ENCODE measurements at places on chromosomes 2 and 18.

- DNase-seq, result peak; percentile 30
Measured at GRCh38 chr2:72973566-72974435, 56.5 kb downstream of the EMX1 start.

- no peak for DNase-seq
Measured at GRCh38 chr2:121236650-121237180, 48.3 kb downstream of the TFCP2L1 start.

DNA sequence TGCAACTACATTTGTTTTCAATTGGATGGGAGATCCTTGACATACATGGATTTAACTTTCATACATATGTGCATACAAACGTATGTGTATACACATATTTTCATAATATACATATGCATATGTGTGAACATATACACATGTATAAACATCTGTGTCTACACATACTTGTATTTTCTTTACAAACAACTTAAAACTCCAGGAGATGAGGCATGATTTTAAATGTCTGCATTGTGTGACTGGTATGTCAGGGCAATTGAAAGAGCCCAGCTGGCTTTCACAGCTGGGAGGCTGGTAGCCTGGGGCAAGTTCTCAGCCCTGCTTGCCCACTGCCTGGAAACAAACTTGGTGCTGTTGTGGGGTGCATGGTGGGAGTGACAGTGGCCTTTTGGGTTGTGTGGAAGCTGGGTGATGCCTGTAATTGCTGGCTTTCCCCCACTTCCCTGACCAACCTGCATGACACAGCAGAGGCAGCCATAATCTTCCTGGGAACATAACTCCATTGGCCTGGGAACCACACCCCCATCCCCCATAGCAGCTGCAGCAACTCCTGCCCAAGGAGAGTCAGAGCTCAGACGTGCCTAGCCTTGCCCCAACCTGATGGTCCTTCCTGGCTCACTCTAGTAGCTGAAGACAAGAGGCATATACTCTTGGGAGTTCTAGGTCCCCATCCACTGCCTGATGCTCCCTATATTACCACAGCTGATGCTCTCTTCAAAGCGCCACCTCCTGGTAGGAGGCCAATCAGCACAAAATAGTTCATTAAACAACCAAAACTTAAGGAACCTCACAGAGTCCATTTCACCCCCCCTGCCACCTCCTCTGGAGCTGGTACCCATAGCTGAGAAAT is 158.3 kb downstream of the CERS6 start:
- DNase-seq, result no peak

DNA sequence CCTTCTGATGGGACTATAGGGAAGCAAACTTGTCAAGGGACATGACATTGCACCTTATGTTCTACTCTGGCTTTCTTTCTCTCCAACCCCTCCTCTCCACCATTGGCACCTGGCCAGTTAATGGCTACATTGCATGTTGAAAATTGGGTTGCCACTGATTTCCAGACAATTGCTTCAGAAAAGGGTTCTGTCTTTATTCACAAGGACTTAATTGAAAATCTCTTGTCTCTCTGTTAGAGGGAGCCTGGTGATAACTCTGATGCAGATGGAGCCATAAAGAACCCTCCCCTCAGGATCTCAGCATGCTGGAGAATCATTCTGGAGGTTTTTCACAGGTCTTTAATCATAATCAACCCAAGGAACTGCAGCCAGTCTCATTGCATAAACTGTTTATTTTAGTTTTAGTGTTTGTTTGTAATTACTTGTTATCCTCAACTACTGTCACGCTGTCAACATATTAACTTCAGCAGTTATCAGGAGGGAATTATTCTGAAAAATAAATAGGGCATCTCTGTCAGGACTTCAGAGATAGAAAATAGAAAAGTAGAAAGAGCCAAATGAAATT is 316.8 kb downstream of the RIT2 start:
- DNase-seq, result peak; percentile 54

- no peak for DNase-seq
Measured at GRCh38 chr2:169997140-169997887, 170.1 kb downstream of the UBR3 start.

DNA sequence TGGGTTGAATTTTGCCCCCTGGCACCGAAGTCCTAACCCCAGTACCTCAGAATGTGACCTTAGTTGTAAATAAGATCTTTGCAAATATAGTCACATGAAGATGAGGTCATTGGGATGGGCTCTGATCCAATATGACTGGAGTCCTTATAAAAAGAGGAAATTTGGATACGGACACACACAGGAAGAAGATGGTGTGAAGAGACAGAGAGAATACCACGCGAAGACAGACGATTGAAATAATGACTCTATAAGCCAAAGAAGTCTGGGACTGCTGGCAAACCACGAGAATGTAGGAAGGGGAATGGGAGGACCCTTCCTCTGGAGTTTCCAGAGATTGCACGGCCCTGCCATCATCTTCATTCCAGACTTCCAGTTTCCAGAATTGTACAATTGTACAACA is 98.6 kb downstream of the CPO start:
- no peak for DNase-seq

GRCh38 chr2:112204411-112204810 is 50.4 kb downstream of the ZC3H8 start:
- peak; percentile 13 for DNase-seq

- no peak for DNase-seq
Measured at GRCh38 chr2:8622199-8622911, 59.5 kb upstream of the ID2 start.

DNA sequence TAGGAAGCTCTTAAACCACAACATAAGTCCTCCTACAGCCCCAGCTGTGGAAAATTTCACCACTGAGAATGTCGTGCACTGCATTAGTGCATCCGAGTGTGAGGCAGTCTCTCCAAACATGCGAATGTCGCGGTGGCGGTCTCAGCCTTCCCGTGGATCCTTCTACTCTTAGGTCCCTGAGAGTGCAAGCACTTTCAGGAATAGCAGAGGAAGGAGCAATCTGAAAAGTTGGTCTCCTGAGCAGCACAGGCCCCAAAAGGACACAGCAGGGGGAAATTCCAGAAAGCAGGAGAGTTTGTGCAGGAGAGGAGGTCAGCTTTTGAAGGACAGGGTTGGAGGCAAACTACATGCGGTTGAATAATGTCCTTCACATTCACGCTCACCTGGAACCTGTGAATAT is 440.5 kb upstream of the SMIM21 start:
- no peak for DNase-seq

- no peak for DNase-seq
Measured at GRCh38 chr2:123596621-123597020, 428.5 kb upstream of the CNTNAP5 start.

- DNase-seq, result peak; percentile 87
Measured at GRCh38 chr18:49135877-49136276, 185.1 kb upstream of the SMAD7 start.

DNA sequence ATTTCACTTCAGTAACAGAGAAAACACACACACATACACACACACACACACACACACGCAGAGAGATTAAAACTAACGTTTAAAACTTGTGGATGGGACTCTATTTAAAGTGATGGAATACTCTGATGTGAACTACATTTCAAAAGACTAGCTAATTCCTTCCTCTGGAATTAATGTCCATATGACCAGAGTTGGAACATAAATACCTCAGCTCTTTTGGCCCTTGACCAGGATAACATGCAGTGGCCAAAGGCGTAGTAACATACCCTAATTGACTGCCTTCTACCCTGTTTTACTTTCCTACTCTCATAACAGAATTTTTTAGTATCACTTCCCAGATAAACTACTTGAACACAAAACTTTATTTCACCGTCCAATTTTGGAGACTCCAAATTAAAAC is 671.3 kb upstream of the CHAC2 start:
- DNase-seq, result no peak

DNA sequence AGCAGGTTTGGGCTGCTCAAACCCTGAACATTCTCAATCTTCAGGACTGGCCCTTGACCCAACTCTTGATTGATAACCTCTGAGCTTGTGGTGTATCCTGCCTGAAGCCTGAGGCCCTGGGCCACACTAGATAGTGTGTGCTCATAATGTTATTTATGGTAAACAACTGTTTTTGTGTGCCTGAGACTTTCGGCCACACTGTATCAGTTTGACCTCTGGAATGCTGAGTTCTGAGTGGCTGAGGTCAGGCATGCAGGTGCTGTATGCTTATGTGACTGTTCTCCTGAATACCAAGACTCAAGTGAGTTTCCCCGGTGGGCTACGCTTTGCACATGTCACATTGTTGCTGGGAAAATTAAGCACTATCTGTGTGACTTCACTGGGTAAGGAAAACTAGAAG is 82.2 kb upstream of the RMP24 start:
- DNase-seq, result no peak

GRCh38 chr2:12685145-12685544 is 31.6 kb upstream of the TRIB2 start:
- DNase-seq, result no peak

DNA sequence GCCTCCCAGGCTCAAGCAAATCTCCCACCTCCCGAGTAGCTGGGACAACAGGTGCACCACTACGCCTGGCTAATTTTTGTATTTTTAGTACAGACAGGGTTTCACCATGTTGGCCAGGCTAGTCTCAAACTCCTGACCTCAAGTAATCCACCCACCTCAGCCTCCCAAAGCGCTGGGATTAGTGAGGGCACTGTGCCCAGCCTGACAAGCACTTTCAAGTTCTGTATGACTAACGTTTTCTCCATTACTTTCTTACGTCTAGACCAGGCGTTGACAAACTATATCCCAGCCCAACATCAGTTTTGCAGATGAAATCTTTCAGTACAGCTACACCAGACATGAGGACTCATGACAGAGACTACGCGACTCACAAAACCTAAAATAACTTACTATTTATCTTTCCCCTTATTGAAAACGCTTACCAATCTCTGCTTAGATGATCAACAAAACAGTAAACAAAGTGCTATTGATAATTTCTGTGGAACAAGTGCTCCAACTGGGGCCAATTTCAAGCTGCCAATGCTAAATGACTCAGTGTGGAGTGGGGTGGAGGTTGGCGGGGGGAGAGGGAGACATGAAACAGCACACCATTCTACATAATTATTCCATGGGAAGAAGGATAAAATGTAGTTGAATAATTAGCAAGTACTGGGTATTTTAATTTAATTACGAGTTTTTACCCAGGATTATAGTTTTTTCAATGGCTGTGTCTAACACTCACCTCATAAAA is 59.1 kb downstream of the SAP130 start:
- DNase-seq, result no peak

DNA sequence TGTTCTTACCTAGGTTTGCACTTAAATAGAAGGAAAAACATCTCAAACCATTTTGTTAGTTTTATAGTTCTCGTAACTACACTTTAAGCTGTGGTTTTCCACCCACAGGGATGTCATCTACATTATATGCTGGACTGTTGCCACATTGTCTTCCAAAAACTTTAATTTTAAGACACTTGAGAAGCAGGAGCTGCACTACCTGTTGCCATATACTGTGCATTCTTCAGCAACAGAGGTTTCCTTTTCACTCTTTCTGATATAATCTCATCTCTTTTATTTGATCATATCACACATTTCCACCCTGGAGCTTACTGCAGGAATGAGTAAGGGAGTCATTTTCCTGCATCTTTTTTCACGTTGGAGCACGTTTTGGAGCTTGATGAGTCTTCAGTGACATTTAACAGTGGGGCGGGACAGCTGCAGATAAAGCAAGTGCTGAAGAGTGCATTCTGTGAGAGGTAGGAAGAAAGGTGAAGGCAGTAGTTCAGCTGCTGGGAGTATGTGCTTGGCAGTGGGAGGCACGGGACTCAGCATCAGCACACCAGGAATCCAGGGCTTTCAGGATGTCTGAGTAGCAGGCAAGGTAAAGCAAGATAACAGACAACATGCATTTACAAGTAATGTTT is 3.8 kb downstream of the LIMS1 start:
- no peak for DNase-seq

GRCh38 chr2:230974096-230974913 is 21.6 kb upstream of the SPATA3 start:
- no peak for DNase-seq

GRCh38 chr2:213036836-213037235 is 114.6 kb downstream of the IKZF2 start:
- no peak for DNase-seq

- peak; percentile 33 for DNase-seq
Measured at GRCh38 chr2:67446491-67446911, 49.4 kb downstream of the ETAA1 start.

DNA sequence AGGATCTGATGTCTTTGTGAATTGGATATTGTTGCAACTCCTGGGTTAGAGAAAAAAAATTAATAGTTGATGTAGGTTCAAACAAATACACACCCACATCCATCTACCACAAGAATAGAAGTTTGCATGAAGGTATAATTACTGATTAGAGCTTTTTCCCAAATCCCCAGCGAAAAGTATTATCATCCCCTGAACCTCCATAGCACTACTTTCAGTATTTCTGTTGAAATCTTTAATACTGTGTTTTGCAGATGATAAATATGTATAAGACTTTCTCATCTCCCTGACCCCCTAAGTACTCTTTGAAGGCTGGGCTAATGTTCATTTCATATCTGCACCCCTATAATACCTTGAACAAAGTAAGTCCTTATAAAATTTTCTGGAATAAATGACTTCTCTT is 6.4 kb downstream of the FN1 start:
- no peak for DNase-seq

Data from NCI-H1930 (cell line).